Adrenal gland (tissue), 19 donors: ENCODE measurements at places on chromosomes 6 and 20.

- DNase-seq: no peak
Measured at GRCh38 chr6:140360651-140361050, 986.2 kb upstream of the CITED2 start.

GRCh38 chr6:85404564-85405174 is 45.2 kb upstream of the NT5E start:
- DNase-seq: no peak

- peak; percentile 39 for DNase-seq
Measured at GRCh38 chr6:11975353-11975977, 36.6 kb upstream of the HIVEP1 start.

- peak; percentile 85 for DNase-seq
Measured at GRCh38 chr6:152301765-152302568, 335.2 kb downstream of the SYNE1 start.

DNA sequence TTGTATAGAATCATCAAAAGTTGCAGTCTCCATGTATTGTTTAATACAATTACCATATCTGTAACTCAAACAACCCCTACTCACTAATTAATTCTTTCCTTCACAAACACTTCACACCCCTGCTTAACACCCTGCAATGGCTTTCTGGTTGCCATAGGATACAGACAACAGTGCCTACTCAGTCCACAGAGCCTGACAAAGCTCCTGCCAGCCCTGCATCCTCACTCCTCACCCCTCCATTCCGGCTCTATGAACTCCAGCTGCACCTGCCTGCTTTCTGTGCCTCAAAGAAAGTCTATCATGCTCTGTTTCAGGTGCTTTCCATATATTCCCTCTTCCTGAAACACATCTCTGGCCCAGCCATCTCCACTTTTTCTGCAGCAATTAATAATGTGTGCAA is 253.4 kb downstream of the HACE1 start:
- DNase-seq: no peak

- peak; percentile 80 for DNase-seq
Measured at GRCh38 chr6:82144007-82144851, 103.3 kb downstream of the IBTK start.

GRCh38 chr20:33474963-33475362 is 14.9 kb upstream of the CBFA2T2 start:
- no peak for DNase-seq

DNA sequence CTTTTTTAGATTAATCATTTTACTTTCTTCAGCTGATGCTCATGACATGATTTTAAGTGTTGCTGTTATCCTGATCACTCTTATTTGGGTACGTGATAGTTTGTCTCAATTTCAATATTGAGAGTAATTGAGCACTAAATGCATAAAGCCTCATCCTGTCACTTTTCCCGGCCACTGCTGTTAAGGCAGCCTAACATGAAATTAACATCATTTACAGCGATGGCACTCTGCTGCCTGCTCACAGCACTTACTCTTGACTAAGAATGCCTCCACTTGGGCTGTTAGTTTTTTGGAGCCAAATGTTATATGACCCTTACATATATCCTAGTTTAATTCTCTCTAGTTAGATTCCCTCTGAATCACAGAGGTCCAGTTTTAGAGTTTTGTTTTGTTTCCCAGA is 107.3 kb downstream of the SLX4IP start:
- DNase-seq: no peak

DNA sequence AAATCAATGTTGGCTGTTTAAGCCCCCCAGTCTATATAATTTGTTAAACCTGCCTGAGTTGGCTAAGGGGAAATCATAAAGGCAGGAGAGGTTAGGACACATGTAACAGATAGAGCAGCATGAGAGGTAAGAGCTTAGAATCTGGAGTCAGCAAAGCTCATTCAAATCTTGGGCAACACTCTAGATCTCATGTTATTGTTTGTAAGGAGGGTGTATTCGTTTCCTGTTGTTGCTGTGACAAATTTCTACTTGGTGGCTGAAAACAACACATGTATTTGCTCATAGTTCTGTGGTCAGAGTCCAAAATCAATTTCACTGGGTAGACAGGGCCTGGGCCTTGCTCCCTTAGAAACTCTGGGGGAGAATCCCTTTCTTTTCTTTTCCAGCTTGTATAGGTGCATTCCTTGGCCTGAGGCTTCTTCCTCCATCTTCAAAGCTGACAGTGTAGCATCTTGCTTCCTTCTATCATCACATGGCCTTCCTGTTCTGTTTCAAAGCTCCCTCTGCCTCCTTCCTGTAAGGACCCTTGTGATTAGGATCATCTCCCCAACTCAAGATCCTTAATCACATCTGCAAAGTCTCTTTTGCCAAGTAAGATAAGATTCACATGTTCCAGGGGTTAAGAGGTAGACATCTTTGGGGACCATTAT is 4.4 kb downstream of the LY86 start:
- DNase-seq: no peak

DNA sequence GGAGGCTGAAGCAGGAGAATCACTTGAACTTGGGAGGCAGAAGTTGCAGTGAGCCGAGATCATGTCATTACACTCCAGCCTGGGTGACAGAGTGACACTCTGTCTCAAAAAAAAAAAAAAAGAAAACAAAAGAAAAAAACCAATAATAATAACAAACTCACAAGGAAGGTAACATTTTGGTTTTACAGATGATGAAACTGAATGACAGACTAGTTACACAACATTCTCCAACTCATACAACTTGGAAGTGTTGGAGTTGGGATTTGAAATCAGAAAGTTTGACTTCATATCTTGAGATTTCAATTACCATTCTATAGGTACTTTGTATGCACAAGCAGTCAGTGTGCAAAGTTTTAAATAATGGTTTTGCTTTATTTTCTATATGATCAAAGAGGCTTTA is 10.2 kb downstream of the TPD52L1 start:
- DNase-seq: no peak

DNA sequence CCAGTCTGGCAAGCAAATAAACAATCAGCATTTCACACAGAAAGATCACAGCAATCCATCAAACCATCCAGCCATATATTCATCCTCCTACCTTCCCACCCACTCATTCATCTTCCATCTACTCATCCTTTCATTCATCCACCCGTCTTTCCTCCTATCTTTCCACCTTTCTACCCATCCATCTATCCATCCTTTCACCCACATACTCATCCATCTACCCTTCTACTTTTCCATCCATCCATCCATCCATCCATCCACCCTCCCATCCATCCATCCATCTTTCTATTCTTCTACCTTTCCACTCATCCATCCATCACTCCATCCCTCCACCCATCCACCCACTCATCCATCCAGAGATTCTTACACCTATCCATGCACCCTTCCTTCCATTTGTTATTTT is 49.3 kb downstream of the KIAA0319 start:
- DNase-seq: no peak

DNA sequence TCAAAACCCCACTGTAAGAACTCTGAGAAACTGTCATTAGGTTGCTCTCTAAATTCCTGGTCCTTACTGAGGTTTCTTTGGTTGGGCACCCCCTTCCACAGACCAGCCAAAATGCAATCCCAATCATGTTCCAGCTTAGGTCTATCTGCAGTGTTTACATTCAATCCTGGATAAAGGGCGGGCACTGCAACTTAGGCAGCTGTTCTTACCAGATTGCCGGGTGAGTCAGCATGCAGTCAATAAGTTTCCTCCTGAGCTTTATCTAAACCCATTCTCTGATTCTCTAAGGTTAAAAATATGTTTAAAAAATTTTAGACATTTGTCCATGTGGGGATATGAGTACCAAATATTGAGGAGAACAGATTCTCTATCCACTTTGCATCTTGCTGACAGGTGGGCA is 197.8 kb downstream of the HAO1 start:
- DNase-seq: no peak

GRCh38 chr6:96196633-96197032 is 180.9 kb downstream of the FUT9 start:
- no peak for DNase-seq

DNA sequence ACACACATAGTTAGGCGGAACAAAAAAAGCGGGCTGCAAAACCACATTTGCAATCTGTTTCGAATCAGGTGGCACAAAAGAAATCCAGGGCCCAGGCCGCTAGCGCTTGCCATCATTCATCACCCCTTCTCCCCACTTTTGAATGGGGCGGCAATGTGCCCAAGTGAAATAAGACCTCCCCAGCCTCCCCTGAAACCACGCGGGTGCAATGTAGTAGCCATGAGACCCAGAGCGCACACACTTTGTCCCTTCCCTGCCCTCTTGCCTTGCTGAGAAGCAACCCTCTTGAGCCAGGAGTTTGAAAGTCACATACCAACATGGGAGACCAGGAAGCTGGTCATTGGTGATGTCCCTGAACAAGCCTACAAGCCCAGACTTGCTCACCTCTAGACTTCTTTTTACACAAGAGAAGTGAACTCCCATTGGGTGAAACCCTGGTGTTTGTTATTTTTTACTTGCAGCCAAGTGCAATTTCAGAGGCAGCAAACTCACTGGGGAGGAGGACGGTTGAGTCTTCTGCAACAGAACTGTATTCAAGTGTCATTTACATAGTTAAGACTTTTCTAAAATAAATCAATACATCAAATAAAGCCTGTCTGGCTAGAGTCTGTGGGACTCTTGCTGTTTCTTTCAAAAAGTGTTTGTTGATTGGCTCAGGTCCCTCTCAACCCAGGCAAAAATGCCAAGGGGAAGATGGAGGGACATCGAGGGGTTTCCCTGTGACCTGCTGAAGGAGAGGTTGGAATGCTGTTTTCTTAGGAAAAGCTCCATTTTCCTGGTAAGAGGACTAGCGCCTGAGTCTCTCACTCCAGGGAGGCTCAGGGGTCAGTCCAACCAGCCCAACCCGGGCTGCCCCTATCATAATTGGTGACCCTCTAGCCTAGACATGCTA is 138.1 kb upstream of the PTPN1 start:
- DNase-seq: no peak

DNA sequence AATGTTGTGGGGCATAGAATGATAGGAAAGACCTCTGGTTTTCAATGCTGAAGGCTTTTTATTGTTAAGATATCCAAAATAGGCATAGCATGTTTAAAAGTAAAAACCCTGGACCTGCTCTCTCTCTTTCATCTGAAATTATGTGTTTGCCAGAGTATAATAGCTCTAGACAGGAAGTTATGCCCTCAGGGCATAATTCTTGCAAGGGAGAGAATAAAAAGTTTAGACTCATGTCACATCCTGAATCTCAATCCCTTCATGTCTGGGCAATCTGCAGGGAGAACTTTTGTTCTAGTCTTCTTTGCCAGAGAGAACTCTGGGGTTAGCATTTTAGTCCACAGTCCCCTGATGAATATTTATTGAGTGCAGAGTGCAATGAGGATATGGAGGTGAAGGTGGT is 297.3 kb upstream of the FLRT3 start:
- no peak for DNase-seq

DNA sequence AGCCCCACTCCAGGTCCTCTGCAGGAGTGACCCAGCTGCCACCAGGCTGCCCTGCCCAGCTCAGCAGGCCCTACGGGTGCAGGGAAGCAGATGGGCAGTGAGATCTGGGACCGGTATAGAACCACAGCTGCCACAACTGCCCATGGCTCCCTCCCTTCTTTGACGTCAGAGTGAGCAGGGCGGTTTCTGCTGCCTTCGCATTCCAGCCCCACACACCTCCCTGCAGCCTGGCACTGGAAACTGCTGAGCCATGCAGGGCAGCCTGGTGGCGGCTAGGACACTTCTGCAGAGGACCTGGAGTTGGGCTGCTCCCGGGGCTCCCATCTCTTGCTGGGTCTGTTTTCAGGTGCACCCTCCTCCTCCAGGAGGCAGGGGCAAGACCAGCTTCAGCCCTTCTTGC is 101.6 kb upstream of the CD93 start:
- DNase-seq: no peak
